ENCODE measurements at places on chromosomes 2 and 18. TPM values are rescaled to one million over a fixed set of nuclear protein-coding genes. Genes with fewer than 3 reads are reported as not detected.

DNA sequence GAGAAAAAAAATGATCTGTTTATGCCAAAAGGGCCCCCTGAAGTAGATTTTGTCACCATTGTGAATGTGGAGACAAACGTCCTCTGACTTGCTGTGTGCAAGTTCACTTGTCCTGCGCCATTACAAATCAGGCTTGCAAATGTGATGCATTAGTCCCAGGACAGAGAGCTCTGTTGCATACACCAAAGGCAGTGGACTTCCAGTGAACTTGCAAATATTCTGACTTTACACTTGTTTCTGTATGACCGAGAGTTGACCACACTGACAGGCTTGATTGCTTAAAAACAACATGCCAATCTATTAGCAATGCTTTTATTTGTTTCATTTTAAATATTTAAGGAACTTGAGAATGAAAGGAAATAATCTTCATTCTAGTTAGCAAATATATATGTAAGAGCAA is 293.2 kb downstream of the PLCL1 start:
- DNase-seq: no peak

TXNDC2 gene
- total RNA-seq: not detected

DNA sequence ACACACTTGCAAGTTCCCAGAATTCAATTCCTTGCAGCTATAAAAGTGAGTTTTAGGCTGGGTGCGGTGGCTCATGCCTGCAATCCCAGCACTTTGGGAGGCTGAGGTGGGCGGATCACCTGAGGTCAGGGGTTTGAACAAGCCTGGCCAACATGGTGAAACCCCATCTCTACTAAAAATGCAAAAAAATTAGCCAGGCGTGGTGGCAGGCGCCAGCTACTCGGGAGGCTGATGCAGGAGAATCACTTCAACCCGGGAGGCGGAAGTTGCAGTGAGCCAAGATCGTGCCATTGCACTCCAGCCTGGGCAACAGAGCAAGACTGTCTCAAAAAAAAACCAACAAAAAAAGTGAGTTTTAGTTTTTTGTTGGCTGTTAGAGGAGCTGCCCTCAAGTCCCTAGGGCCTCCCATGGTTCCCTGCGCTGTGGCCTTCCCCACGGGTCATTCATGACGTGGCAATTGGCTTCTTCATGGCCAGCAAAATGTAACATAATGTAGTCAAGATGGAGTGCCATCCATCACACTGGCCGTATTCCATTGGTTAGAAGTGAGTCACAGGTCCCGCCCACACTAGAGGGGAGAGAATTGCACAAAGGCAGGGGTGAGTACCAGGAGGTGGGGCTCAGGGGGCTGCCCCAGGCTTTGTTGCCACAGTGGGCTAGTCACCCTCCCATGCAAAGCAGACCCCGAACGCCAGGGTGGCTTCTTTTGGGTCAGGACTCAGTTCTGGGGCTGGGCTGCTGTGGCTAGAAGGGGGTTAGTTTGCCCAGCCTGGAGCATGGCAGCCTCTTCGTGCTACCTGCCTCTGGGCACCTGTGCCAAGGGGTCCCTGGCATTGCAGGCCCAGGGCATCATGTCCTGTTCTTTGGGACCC is 37.7 kb upstream of the INHBB start:
- DNase-seq: no peak

GRCh38 chr2:190354003-190354690 is 10.8 kb downstream of the INPP1 start:
- no peak for DNase-seq

DNA sequence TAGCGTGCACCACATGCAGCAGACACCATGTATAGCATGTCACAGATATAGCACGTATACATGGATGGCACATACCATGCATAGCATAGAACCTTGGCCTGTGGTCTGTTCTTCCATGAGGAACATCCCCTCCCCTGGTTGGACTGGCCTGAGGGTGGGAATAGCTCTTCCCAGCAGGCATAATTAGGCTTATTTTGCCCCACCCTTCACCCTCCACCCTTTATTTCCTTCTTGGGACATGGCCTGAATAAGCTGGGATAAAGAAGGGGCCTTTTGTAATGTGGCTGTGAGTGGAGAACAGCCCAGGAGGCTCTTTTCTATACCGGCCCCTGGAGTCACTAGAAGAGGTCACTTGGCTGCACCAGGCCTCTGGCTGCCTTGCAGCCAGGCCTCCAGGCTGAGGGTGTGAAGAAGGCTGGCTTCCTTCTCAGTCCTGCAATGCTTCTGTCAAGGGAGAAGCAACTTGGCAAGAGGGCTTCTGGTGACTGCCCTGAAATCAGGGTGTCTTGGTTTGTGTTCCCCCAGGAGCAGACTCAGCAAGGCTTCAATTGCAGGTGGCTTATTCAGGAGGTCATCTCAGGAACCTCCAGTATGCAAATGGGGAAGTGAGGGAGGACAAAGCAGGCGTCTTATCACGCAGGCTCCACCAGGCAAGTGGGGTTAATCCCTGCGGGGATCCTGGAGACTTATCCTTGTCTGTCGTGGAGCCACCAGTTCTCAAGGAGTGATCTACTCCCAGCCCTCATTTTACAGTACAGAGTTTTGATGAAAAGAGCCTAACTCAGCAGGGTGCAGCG is 68.2 kb downstream of the HS6ST1 start:
- DNase-seq: no peak

DNA sequence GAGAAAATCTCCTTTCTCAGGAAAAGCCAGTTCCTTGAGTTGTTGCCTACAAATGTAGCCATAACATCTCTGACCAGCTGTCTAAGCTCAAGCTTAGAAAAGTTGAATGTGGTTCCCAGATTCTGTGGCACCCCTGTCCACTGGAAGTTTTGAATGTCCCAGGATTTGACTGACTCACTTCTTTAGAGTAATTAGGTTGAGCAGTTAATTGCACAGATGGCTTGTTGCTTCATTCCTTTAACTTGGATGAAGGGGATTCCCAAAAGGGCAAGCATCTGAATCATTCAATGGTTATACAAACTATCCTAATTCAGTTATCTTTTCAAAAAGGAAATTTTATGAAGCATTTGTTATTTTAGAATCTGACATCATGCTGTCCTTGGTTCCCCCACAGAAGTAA is 374.7 kb downstream of the LNPK start:
- no peak for DNase-seq

CCDC121 gene
- 0.99 TPM for total RNA-seq

GRCh38 chr2:66001538-66001937 is 433.4 kb upstream of the MEIS1 start:
- no peak for DNase-seq

PRSS56 gene
- not detected for total RNA-seq

GRCh38 chr2:236239276-236240065 is 24.7 kb downstream of the ASB18 start:
- no peak for DNase-seq

- DNase-seq: no peak
Observed at GRCh38 chr2:240389302-240389805, 46.1 kb upstream of the GPC1 start.

- DNase-seq: no peak
Observed at GRCh38 chr18:27240383-27240782, 55.3 kb upstream of the CHST9 start.

KCTD18 gene
- total RNA-seq: 6.9 TPM

- no peak for DNase-seq
Observed at GRCh38 chr18:34219651-34220050, 5.1 kb downstream of the NOL4 start.

- no peak for DNase-seq
Observed at GRCh38 chr2:11598228-11598731, 64.4 kb downstream of the GREB1 start.
